ENCODE measurements at places on chromosomes 1 and 21.

DNA sequence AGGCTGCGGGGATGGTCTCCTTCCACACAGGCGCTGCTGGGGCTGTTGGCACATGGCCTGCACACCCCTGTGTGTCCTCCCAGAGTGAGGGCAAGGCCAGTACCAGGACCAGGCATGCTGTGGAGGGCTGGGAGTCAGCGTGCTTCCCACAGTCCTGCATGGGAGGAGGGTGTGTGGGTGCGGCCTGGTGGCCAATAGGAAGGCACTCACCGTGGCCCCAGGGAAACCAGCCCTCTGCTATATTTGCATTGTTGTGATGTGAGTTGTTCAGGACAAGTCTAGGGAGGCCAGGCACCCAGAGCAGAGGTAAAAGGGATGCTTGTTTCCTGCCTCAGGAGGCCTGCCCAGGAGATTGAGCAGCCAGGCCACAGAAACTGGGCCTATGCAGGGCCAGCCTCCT is 59.5 kb downstream of the S100B start:
- no peak for DNase-seq

GRCh38 chr1:63847308-63847910 is 73.6 kb downstream of the ROR1 start:
- DNase-seq: no peak

DNA sequence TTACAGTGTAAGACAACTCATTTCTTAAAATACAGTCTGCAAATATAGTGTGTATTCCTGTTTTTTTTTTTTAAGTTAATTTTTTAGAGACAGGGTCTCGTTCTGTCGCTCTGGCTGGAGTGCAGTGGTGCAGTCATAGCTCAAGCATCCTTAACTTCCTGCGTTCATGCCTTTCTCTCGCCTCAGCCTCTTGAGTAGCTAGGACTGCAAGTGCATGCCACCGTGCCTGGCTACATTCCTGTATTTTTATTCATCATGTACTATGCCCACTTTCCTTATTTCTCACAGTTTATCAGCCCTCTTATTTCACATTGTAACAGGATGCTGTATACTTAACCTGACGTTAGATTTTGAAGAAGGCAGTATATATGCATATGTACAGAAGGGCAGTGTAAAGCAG is 26.7 kb downstream of the MIER1 start:
- no peak for DNase-seq

DNA sequence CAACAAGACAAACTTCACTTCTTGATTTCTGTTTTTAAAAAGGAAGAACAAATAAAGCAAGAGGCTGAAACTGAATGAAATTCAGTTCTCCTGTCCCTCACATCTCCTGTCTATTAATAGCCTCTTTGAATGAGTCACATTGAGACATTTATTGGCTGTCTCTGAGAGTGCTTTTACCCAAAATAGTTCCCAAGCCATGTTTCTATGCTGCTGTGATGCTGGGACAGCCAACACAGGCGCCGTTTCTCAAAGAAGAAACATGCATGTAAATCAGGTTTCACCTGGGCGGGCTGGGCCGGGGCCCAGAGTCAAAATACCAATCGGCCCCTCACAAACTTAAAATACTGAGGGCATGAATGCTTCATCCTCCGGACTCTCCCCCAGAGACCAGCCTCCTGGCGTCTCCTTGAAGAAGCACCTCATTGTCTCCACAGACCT is 105.2 kb downstream of the EDEM3 start:
- no peak for DNase-seq

GRCh38 chr1:55993646-55994318 is 585.6 kb downstream of the PLPP3 start:
- peak; percentile 72 for DNase-seq

- DNase-seq: no peak
These were observed at the start of gene NMNAT2 for GRCh38 chr1:183417772-183418491. Gene NMNAT2, minus strand, starts transcription at chr1:183418380. Its CDS starts 113 bp downstream, at chr1:183418267.

GRCh38 chr21:39093526-39093925 is 89.7 kb downstream of the PSMG1 start:
- DNase-seq: no peak

DNA sequence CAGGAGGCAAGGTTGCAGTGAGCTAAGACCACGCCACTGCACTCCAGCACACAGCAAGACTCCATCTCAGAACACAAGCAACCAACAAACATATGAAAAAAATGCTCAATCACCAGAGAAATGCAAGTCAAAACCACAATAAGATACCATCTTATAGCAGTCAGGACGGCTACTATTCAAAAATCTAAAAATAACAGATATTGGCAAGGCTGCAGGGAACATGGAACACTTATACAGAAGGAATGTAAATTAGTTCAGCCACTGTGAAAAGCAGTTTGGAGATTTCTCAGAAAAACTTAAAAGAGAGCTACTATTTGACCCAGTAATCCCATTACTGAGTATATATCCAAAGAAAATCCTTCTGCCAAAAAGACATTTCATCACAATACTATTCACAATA is 27.6 kb upstream of the POGK start:
- DNase-seq: no peak

GRCh38 chr1:6205849-6206519 is at the start of gene RNF207:
Gene RNF207, plus strand, starts transcription at chr1:6206119. Its CDS starts 417 bp downstream, at chr1:6206536.
- no peak for DNase-seq

- DNase-seq: no peak
These were observed 12.2 kb downstream of the HLX start for GRCh38 chr1:220891224-220892085.

All from fibroblast of skin of left biceps (primary cell).